Activated CD8-positive, alpha-beta T cell treated with anti-CD3 and anti-CD28 coated beads for 36 hours (primary cell): ENCODE measurements at places on chromosomes 1 and 21. TPM values are rescaled to one million over a fixed set of nuclear protein-coding genes. Genes with fewer than 3 reads are reported as not detected.

The TMPRSS3 gene
- 123 TPM for total RNA-seq

The ACOT11 gene
- total RNA-seq = 1.2 TPM

- no peaks in the 10 kb centered on the region for H3K4me1 ChIP-seq
- no peak for DNase-seq
- no peak overlapping the region for H3K4me3 ChIP-seq
- H3K36me3 ChIP-seq = peaks cover 2% of the 10 kb centered on the region
- no peak overlapping the region for H3K27ac ChIP-seq
Observed at GRCh38 chr1:59500950-59501742, 204.3 kb downstream of the FGGY start.

DNA sequence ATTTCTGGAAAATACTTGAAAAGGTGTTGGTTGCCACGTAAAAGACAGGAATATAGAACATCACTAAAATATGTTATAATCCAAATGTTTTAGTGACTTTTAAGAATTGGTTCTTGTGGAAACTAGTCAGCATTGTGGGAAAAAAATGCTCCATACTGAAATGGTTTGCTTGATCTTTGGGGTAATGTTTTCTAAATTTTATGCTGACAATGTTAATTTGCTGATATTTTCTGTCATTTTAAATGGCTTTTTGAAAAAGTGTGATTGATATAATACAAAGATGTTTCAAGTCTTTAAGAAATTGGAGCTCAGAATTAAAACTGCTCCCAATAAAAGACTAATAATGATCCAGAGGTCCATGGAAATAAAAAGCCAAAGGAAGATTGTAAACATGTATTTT lies 610.9 kb downstream of the ADGRL2 start:
- DNase-seq = no peak
- H3K4me3 ChIP-seq = no peak overlapping the region
- H3K4me1 ChIP-seq = no peaks in the 10 kb centered on the region
- H3K36me3 ChIP-seq = no peaks in the 10 kb centered on the region
- no peaks in the 10 kb centered on the region for H3K27me3 ChIP-seq

DNA sequence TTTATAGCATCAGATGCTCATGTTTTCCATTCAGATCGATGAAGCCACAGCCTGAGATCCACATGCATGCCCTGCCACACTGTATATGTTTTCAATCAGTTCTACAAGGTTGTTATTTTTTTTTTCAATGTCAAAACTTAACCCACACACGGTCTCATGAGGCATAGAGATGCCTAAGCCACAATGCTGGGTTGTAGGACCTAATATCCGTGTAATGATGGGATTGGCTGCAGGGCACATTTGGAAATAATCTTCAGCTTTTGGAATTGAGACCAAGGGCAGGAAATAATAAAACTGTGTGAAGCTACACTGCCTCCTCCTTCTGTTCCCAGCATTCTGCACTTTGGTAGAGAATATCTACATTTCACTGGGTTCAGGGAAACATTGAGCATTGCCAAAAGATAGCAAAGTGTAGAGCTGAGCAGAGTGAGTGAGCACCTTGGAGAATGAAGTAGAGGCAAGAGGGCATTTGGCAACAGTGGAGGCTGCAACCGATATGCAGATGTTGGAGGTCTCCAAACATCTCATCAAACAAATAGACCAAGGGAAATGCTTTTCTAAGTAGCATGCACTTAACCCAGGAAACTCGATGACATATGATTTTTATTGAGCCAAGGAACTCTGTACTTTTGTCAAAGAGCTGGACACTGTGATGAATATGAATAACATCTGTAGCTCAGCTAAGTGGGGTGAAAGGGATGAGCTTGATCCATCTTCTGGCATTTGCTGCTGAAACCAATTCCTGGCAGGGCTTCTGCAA lies 176.7 kb downstream of the LYPLAL1 start:
- no peak overlapping the region for H3K4me3 ChIP-seq
- H3K4me1 ChIP-seq = no peaks in the 10 kb centered on the region
- no peaks in the 10 kb centered on the region for H3K36me3 ChIP-seq
- no peak overlapping the region for H3K27ac ChIP-seq
- DNase-seq = no peak
- H3K27me3 ChIP-seq = peaks cover 1% of the 10 kb centered on the region
